GM20000 (cell line): ENCODE measurements at places on chromosomes 4 and X.

- no peak for DNase-seq
These were observed 256.8 kb upstream of the STS start for GRCh38 chrX:6890544-6891261.

DNA sequence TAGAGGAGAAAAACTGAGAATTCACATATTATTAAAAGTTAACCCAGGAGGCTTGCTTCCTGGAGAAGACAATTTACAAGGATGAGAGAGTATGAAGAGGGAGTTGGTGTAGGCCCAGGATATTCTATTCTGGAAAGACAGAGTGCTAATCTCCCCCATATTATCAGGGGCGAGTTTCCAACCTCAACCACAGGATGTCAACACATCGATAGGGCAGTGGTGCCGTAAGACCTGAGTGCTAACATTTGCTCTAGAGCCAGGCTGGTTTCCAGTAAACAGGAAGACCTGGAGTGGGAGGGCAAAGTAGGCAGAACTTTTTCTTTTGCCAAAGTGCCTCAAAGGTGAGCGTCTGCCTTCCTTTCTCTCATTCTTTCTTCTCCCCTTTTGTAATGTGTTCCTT, 2.8 kb upstream of the AWAT1 start:
- DNase-seq = no peak

DNA sequence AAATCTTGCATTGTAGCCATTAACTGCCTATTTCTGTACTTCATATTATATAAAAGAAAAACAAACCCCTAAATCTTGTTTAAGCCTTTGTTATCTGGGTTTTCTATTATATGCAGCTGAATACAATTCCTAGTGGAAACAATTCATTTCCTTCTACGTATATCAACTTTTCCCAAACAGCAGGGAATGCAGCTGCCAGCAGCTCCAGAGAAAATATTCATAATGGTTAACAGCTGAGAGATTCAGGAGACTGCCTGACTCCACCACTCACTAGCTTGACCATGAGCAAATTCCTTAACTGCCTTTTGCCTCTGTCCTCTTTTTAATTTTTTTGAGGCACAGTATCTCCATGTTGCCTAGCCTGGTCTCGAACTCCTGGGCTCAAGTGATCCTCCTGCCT, 146.2 kb downstream of the SPATA18 start:
- no peak for DNase-seq

GRCh38 chr4:185118876-185119275, 24.2 kb upstream of the SLC25A4 start:
- DNase-seq = no peak

DNA sequence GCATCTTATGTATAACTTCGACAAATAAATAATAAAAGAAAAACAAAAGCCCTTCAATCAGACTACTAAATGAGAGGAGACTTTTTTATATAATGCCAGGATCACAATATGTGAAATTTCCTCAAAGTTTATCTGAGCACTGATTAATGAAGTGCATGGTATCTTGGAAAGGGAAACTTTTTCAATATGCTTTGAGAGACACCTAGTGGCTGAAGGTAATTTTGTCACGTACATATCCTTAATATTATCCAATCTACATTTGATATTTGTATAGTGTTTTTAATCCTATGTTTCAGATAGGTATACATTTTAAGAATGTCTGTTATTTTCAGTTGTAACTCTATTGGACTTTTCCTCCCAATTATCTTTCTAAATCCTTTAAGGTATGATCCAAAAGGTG, 146.8 kb downstream of the KLHL4 start:
- DNase-seq = no peak

- DNase-seq = peak; percentile 25
These were observed 58.5 kb downstream of the ASMT start for GRCh38 chrX:1673337-1673736.

DNA sequence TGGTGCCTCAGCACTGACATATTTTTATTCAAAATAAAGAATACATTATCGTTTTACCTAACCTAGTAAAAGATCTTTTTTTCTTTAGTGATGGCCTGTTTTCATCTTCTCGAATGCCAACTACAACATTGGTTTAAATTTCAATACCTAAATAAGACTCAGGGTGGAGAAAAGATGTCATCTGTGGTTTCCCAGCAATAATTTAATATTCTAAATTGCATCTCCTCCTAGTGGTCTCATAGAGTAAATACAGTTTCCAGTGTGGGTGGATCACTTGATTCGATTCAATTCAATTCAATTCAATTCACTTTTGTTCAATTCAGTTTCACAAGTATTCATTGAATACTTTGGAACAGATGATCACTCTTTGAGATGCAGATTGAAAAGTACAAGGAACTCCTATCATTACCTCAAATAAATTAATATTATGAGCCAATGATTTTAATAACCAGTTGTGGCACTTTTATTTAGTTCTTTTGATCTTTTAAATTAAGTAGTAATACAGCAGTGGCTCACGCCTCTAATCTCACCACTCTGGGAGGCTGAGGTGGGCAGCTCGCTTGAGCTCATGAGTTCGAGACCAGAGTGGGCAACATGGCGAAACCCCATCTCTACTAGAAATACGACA, 427.2 kb downstream of the FAT4 start:
- peak; percentile 24 for DNase-seq

DNA sequence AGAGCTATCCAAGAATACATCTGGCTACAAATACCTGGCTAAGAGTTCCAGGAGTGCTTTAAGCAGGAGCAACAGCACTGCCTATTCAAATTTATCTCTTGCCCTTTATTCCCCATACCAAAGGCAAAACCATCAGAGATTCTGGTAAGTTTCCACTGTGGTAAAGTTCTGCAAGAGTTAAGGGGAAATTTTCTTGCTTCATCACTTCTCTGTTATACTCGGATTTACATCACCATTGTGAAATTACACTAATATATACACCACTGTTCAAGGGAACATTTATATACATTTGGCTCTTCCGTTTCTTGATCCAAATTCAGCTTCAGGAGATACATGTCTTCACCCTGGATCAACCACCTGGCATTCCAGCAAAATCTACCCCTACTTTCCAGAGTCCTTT, 70.8 kb upstream of the PTPN13 start:
- no peak for DNase-seq

- no peak for DNase-seq
These were observed 905.9 kb downstream of the CENPC start for GRCh38 chr4:66639361-66639760.

DNA sequence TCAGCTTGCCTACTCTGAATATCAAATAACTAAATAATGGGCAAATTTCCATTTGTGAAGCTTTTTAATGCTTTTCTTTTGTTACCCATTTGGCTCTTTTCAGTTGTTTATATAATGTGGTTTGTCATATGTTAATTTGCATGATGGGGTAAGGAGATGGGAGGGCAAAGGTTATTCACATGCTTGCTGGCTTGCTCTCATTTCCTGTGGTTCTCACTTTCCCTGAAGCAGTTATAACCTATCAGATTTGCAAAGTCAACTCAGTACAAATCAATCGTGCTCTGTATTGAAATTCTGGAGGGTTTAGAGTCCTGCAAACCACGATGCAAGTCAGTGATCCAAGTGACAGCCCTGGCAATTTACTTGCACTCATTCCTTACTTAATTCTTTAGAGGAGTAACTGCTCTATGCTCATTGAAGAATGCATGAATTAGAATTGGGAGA, 711.2 kb downstream of the ADGRL3 start:
- no peak for DNase-seq

GRCh38 chr4:103497692-103498091, 222.1 kb downstream of the TACR3 start:
- DNase-seq = no peak

GRCh38 chrX:124030520-124030919, 69.0 kb downstream of the STAG2 start:
- DNase-seq = peak; percentile 3

GRCh38 chrX:151871244-151871643, 41.4 kb upstream of the MAGEA4 start:
- no peak for DNase-seq

DNA sequence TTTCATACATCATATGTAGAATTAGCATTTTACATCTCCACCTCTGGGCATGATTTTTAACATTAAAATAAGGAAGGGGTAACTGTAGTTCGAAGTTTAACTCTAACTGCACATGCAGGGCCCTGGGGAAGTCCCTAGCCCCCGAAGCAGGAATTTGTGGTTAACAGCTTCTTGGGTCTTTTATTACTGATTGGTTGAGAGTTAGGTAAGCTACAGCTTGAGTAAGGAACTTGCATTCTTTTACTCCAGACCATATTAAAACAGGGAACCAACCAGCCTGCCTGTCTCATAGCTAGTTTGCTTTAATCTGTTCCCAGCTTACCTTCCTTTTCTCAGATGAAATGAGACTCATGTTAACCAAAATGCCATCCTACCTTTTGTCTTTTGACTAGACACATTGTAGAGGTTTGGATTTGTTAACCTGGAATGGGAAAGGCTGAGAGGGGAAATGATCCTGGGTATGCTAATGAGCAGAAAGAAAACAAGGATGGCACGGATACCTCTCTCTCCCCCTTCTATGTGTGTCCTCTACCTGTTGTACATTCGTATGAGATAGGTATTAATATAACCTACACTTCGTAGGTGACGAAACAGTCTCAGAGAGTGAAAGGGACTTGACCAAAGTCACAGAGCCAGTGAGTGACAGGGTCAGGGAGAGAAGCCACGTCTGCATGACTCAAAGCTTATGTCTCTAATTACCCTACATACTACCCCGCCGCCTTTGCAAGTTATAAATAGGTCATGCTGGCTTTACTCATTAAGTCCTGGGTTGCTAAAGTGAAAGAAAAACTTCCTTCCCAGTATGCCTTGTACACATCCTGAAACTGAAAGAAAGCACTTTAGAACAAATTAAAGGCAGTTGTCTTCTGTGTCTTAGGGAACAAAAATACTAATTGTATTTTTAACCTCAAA, 119.5 kb upstream of the AFF2 start:
- DNase-seq = peak; percentile 26

DNA sequence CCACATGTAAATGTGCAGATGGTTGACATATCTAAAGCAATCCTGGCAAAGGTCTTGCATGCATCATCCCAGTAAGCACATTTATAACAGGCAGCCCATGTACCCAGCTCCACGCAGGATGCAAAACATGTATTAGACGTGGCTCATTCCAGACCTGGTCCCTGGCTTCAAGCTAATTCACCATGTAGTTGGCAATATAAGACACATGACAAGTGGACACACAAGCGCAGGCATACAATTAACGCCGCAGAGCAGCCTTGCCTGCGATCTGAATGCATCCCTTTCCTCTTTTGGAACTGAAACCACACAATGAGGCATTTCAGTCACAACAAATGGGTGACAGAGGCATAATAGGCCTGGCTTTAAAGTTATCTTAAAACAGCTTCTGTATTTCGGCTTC, 114.5 kb upstream of the TRIM2 start:
- no peak for DNase-seq

DNA sequence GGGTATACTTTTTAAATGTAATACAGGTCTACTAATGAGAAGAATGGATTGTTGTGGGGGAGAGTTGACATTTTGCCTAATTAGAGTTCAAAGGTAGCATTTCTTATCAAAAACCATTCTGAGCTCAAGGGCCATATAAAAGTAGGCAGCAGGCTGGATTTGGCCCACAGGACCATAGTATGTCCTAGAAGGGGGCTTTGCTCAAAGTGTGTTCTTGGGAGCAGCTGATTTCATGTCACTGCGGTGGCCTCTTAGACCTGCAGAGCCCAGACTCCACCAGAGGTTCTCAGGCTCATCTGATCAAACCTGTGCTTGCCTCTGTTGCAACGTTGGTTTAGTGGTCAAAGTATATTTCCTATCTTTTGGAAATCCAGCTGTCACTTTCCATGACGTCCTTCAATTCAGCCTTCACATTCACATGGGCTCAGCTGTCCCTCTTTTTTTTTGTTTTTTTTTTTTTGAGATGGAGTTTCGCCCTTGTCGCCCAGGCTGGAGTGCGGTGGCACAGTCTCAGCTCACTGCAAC, 34.6 kb upstream of the TENM3 start:
- no peak for DNase-seq

GRCh38 chr4:178174756-178175155, 732.5 kb upstream of the AGA start:
- no peak for DNase-seq

DNA sequence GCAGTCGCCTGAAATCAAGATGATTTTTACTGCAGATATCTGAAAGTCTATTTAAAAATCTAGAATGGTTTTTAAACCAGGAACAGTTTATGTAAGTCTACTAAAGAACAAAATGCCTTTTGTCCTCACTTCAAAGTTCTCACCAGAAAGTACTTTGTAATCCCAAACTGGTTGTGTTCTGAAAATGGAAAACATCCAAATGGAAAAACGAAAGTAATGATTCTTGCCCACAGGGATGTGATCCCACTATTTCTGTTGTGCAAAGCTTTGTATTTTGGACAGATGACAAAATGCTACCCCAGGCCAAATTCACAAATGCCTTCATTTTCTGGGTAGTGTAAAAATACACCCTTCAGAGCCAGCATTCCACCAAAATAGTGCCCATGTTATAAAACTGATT, 265.5 kb upstream of the FTHL17 start:
- DNase-seq = no peak

- DNase-seq = no peak
These were observed 320.6 kb downstream of the DTHD1 start for GRCh38 chr4:36601864-36602495.

GRCh38 chr4:10684631-10685030, at the start of gene CLNK:
TSS of gene CLNK (minus strand) at chr4:10684768. CDS start at chr4:10667869, 16,899 bp downstream.
- DNase-seq = peak; percentile 55

GRCh38 chr4:12439633-12440305, 1011.1 kb upstream of the HS3ST1 start:
- DNase-seq = no peak

- DNase-seq = no peak
These were observed 144.8 kb downstream of the GABRA3 start for GRCh38 chrX:152306331-152306730.

- DNase-seq = no peak
These were observed 170.6 kb downstream of the ZC4H2 start for GRCh38 chrX:64805683-64806082.

GRCh38 chr4:94559351-94559806, 107.6 kb downstream of the PDLIM5 start:
- no peak for DNase-seq

DNA sequence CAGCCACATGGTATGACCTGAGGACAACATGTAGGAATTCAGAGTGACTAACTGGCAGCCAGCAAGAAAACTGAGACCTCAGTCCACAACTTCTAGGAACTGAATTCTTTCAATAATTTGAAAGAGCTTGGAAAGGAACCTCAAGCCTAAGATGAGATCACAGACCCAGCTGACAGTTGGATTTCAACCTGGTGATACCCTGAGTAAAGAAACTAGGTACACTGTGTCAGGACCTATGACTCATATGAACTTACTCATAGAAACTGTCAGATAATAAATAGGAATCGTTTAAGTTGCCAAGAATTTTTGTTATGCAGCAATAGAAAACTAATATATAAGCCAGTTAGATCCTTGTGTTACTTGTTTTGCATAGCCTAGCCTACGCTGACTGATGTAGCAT, 102.4 kb upstream of the DCAF12L1 start:
- no peak for DNase-seq
